ENCODE measurements at places on chromosomes 1 and 21. TPM values are rescaled to one million over a fixed set of nuclear protein-coding genes. Genes with fewer than 3 reads are reported as not detected.

DNA sequence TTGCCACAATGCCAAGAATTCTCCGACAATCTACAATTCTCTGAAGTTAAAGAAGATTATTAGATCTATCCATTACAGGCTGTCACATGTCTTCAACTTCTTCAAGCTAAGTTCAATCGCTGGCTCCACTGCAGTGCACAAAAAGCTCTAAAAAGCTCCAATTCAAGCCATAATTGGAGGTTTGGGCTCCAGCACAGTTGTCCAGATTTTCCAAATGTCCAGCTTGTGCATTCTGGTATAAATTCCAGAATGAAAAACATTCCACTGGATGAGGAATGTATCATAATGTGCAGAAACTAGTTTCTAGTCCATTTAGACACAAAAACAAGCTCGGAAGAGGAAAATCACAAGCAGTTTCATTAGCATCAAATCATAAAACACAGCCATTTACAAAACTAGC is 138.6 kb downstream of the NRIP1 start:
- peak; percentile 54 for DNase-seq

DNA sequence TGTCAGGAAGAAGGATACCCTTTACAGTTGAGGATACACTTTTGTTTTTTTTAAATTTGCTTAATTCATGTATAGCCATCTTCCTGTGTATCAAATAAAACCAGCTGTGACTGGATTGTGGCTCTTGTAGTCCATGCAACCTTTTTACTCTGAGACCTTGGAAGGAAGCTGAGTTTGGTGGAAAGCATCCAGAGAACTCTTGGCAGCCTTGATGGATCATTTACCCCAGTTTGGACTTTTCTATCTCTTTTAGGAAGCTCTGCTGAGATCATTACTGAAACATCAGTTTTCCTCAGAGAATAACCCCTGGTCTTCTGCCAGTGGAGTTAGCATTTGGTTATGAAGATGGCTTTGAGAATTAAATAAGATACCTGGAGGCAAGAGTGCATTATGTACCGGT is 21.2 kb upstream of the APOBEC4 start:
- DNase-seq, result peak; percentile 55

GRCh38 chr1:94798462-94798861 is 21.7 kb upstream of the SLC44A3 start:
- no peak for DNase-seq

DNA sequence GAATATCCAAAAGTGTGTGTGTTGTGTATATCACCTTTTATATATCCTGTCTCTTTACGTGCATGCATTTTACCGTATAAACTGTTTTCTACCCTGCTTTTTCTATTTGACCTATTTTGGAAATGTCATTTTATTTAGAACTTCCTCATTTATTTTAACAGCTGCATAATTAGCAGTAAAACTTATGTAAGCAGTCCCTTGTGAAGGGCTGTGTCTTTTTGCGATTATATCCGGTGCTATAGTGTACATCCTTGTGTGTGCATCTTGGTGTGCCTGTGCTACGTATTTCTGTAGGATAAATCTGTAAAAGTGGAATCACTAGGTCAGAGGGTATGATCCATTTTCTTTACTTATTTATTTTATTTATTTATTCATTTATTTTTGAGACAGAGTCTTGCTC is 7.2 kb downstream of the LGALS8 start:
- DNase-seq, result no peak

- DNase-seq, result peak; percentile 83
Observed at GRCh38 chr1:161185282-161185682, 8.0 kb upstream of the B4GALT3 start.

- peak; percentile 48 for DNase-seq
Observed at GRCh38 chr1:180898441-180899219, 14.1 kb upstream of the KIAA1614 start.

- peak; percentile 69 for DNase-seq
Observed at GRCh38 chr1:53172426-53173128, 24.0 kb upstream of the CPT2 start.

- DNase-seq, result no peak
Observed at GRCh38 chr1:204733289-204733688, 47.8 kb upstream of the LRRN2 start.

Gene TMEM61
- not detected for total RNA-seq

Measured in cardiac muscle cell (in vitro differentiated cells and primary cell).